ENCODE measurements at places on chromosomes 12 and 14.

DNA sequence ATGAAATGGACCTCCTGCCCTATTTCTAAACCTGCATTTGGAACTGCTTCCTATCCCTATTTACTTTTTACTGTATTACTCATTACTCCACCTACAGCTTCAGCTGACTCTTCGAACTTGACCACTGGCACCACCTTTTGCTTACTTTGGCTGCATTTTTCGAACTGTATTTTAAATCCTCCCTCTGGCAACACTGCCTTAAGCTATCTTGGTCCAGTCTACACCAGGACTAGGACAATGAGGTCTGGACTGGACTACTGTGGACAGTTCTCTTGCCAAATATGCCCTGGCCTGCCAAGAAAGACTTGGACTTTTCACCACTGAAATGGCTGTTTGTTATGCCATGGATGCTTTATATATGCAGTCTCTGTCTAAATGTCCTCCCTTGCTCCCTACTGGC lies 328.1 kb downstream of the BTG1 start:
- no peak for DNase-seq

DNA sequence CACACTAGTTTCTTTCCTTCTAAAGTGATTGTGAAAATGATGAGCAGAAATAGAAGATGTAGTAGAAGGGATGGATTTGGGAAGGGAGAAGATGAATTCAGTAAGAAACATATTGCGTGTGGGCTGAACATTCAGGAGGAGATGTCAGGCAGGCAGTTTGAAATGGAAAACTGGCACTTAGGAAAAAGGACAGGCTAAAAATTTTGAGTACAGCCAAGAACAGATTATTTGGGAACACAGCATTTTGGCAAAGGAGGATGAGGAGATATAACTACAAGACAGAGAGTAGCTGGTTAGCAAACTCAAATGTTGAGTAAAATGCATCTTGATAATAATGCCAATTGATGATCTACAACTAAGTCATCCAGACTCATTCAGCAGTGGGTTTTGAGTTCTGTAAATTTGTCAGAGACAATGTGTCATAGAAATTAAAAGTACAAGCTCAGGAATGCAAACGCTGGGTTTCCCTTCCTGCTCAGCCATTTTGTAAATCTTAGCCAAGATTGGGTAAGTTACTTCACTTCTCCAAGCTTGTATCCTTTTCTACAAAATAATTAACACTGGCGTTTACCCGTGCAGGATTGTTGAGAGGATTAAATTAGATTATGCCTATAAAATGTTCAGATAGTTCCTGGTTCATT lies 255.0 kb downstream of the NAV3 start:
- no peak for DNase-seq

- DNase-seq = no peak
Observed at GRCh38 chr12:41205070-41205709, 17.1 kb downstream of the PDZRN4 start.

GRCh38 chr14:91387169-91387835 lies 30.3 kb downstream of the CCDC88C start:
- DNase-seq = no peak

- DNase-seq = no peak
Observed at GRCh38 chr14:100851946-100852620, 26.2 kb downstream of the MEG3 start.

GRCh38 chr14:42527141-42527540 lies 920.5 kb downstream of the LRFN5 start:
- no peak for DNase-seq

GRCh38 chr12:24705741-24706358 lies 243.1 kb downstream of the BCAT1 start:
- DNase-seq = no peak

- no peak for DNase-seq
Observed at GRCh38 chr12:108564724-108565123, 2.3 kb downstream of the ISCU start.

DNA sequence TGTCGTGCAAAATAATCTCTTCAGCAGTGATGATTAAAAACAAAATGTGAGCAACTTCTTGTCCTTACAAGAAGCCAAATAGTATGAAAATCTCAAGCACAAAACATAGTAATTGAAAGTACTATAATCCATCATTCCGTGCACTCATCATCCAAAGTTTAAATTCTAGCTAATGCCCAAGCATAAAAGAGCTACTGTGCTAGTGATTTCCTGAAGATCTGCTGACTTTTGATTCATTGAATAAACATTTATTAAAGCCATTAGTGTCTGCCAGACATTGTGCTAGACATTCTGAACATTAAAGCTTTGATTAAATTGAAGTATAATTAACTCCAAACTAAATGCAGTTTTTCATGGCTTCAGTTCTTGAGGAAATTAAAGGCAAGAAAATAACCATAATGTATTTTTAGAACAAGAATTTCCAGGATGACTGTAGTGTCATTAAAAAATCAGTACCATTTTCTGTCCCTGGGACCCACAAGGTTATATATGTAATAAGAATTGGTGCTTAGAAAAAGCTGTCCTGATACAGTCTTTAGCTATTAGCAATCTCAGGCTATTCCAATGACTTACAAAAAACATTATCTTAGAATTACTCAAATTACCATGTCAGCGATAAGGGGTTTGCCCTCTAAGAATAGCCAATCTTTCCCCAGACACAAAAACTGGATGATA lies 71.7 kb downstream of the CMAS start:
- no peak for DNase-seq

DNA sequence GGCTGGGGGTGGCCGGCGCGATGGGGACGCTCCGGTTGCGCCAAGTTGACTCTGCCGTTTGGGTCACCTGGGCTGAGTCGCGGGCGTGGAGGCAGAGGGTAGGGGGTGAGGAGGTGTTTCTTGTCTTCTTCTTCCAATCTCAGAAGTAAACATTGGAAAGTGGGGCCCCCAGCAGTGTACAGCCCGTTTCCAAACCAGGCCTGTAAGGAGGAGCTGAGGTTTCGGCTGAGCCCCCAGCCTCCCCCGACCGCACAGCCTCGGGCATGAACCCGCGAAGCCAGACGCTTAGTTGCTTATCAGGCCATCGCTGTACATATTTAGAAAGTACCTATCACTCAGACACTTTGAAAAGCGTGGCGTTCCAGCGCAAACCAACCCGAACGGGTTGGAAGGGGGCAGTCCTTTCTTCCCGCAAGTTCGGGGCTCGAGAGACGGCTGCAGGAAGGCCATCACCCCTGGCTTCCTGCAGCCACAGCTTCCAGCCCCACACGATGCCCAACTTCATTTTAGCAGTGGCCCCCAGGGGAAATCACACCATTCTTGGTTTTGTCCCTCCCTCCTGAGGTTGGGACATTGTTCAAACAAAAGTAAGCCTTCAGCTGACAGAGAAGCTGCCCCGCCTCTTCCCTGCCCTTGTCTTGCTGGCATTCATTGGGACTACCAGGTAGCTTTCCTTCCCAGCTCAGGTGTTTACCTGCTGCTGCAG lies 164.1 kb downstream of the ZFP36L1 start:
- DNase-seq = no peak

DNA sequence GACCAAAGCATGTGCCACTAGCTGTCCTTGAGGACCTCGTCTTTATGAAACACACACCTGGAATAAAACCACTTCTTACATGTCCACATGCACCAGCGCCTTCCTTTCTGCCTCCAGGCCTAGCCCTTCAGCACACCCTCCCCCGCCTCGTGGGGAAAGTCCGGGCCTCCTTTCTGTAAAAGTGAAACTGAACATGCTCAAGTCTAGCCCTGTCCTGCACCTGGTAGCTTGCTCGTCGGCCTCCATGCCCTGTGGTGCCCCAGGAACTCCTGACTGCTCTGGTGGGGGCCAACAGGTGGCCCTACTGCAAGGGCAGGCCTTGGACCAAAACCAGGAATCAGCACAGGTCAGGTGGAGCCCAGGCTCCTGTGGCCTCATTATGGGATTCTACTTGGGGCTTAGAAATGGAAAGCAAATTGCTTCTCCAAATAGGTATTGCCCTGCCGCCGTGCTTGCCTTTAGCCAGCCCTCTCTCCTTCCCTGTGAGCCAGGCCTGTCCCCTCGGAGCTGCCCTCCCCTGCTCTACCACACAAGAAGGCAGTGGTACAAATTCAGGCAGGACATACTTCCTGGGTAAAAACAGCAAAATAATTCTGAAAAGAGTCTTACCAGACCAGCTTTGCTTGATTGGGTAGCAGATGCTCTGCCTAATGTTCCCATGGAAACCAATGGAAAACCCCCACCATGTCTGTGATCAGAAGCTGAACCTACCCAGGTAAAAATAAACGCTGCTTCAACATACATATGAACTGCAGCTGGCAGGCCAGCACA lies 43.5 kb downstream of the ERH start:
- no peak for DNase-seq

DNA sequence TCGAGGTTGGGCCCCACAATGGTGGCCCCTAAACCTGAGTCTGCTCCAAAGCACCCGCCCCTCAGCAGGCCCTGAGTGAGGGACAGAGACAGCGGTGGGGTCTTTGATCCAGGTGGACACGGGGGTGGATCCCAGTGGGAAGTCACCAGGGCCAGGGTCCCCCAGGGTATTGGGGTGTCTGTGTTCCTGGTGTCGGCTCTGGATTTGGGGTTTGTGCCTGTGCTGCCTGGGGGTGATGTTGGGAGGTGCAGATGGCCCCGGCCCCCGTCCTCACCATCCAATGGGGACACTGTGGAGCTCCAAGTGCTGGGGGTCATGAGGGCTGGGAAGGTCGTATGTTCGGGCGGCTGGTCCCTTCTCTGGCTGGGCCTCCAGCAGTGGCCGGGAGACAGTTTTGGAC lies 354.2 kb downstream of the TMEM121 start:
- peak; percentile 57 for DNase-seq

DNA sequence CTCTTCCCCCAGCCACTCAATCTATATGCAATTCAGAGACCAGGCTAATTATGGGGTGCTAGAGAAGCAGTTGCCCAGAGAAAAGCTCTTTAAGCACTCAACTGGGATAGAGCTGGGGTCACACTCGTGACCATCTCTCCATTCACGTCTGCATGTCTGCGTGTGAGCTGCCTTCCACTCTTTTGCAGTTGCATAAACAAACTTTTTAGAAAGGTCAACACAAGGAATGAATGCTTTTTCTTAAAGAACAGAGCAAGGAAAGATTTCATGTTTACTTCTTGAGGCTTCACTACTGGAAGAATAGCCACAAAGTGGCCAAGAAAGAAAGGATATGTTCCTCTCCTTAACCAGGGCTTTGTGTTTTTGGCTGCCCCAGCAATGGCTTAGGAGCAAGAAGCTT lies 151.1 kb downstream of the SAMD4A start:
- no peak for DNase-seq

- DNase-seq = no peak
Observed at GRCh38 chr14:72521968-72522741, 371.7 kb downstream of the DPF3 start.

DNA sequence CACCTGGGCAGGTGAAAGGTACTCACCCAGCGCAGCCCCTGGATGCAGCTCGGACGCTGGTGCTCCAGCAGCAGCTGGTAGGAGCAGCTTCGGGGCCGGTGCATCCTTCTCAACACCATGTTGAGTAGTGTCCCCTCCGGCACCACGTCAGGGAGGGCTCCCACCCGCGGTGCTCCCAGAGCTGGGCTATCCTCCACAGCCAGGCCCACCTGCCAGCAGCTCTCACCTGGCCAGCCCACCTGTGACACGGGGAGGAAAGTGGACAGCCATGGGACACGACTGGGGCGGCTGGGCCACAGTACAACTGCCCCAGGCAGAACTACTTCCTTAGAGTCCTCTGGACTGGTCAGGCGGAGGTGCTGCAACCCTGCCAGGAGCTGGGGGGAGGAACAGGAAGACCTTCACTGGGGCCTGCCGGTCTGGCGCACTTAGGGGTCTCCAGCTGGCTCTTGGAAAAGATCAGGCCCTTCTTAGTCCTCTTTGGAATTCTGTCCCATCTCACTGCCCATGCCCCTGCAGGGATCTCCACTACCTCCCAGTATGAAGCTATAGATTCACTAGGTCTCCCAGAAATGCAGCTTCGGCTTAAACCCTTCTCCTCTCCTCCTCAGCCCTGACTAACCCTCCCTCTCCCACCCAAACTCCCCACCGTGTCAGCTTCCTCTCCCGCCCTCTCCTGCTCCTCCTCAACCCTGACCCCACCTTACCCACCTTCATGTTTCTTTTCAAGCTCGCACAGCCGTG lies 668 bp downstream of the RAPGEF3 start:
- no peak for DNase-seq

DNA sequence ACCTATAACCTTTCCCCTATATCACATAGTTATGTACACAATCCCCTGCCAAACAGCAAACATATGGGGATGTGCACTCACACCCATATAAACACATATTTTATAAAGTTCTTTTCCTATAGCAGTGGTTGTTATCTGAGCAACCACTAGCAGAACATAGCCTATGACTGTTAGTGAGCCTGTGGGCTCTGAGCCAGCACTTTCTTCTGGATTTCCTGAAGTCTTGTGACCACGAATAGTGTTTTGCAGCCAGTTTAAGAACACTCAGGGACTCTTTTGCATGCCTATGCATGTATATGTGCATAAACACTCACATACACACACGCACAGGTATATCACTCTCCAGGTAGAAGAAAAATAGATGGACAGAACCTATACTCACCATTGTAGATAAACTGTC lies 17.1 kb downstream of the TESPA1 start:
- no peak for DNase-seq

GRCh38 chr12:13252024-13252423 lies 55.5 kb downstream of the EMP1 start:
- DNase-seq = no peak

DNA sequence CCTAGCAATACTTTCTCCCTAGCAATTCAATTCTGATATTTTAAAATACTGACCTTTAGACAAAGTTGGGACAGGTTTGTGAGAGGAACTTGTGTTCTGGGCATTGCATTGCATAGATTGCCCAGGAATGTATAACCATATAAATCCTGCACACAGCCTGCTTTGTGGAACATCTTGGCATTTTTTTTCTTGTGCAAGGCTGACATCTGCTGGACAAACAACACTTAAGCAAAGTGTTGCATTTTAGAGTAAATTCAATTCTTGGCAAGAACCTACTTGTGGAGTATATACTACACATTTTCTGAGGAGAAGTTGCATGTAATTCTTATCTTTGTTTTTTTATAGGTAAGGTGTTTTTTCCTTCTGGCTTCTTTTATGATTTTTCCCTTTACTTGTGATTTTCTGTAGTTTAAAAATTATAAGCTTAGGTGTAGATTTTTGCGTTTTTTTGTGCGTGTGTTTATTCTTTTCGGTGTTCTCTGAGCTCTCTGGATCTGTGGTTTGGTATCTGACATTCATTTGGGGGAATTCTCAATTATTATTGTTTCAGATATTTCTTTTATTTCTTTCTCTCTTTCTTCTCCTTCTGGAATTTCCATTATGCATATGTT lies 26.4 kb downstream of the TESPA1 start:
- no peak for DNase-seq

DNA sequence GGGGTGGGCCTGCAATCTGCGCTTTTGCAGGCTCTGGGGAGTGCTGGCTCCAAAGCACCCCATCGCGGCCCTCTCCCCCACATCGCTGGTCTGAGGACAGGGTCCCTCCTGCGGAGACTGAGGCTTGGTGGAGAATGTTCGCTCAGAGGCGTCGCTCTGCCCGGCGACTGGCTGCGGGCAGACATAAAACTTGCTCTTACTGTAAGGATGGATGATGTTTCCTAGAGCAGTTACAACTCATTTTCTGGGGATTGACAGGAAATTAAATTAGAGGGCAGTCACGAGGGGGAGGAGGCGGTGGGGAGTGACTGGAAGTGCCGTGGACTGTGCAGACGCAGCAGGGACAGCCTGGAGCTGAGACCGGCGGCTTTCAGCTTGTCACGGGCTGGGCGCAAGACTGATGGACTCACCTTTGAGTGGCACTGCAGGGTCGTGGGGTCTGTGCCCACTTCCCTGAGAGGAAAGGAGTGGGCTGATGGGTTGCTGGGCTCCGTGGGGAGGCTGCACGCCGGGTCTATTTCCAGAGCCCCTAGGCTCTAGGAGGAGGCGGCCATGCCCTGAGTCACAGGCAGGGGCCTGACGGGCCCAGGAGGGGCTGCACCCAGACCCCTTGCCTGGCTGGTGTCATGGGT lies 32.8 kb downstream of the NOC4L start:
- DNase-seq = no peak

GRCh38 chr12:19794116-19794515 lies 354.8 kb downstream of the AEBP2 start:
- no peak for DNase-seq
